HCT116 (cell line): ENCODE measurements at places on chromosomes 4 and X.

GRCh38 chrX:143674926-143675325 is 39.0 kb upstream of the SLITRK4 start:
- no peak for DNase-seq

DNA sequence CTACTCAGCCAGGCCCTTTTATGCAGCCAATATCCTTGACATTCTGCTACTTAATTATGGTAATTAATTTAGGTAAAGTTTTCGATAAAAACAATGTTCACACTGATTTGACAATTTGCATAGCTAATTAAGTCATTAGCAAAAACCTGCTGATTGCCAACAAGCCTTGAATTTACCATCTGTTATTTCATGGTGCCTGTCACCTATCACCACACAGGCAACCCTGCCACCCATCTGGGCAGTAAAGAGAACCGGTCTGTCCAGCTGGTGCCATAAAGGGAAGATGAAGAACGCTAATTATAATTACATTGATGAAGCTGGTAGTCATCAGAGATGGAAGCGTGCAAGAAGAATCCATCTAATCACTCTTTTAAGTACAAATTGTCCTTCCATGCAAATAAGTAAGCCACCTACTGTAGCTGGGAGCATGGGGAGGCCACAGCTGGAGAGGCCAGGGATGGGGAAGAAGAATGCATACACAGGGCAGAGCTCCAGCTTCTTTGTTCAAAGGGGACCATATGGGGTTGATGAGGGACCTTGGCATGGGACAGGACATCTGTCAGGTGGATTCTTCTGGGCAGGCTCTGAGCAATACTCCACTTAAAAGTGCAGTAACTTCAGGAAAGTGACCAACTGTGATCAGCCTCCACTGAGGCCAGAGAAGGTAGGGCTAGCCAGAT is 277.3 kb upstream of the TAPT1 start:
- no peak for DNase-seq

GRCh38 chr4:168269896-168270295 is 48.7 kb downstream of the DDX60 start:
- no peak for DNase-seq

DNA sequence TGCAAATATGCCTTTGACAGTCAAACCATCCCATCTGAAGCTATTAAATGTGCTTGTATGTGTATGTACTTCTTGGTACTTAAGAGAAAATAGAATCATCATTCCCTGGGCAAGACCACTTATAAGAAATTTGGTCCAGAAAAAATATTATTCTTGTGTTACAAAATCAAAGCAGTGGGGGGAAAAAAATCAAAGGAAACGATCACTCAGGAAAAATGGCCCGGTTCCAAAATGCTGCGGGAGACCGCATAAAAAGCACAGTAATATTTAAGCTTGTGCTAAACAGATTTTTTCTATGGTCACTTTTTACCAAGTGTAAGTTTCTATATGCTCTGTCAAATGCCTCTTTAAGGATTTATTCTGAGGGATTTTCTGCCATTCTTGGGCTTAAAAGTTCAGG is 36.1 kb downstream of the RAI2 start:
- no peak for DNase-seq

GRCh38 chrX:111511477-111511876 is at the start of gene SERTM2:
SERTM2 (plus strand) TSS chrX:111511645; CDS start chrX:111518858, 7,213 bp downstream.
- no peak for DNase-seq

- DNase-seq: no peak
Observed at GRCh38 chrX:13607331-13607995, 38.1 kb downstream of the EGFL6 start.

GRCh38 chr4:149997881-149998421 is 80.3 kb upstream of the DCLK2 start:
- peak; percentile 18 for DNase-seq

DNA sequence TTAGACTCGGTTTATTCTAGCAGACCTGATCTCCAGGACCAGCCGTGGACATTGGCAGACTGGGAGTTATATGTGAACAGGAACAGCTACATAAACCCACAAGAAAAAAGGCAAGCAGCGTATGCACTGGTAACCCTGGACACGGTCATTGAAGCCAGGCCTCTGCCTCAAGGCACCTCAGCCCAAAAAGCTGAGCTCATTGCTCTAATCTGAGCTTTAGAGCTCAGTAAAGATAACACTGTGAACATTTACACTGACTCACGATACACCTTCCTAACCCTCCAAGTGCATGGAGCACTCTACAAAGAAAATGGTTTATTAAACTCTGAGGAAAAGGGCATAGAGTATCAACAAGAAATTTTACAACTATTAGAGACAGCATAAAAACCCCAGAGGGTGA is 148.9 kb upstream of the FGF16 start:
- DNase-seq: no peak

DNA sequence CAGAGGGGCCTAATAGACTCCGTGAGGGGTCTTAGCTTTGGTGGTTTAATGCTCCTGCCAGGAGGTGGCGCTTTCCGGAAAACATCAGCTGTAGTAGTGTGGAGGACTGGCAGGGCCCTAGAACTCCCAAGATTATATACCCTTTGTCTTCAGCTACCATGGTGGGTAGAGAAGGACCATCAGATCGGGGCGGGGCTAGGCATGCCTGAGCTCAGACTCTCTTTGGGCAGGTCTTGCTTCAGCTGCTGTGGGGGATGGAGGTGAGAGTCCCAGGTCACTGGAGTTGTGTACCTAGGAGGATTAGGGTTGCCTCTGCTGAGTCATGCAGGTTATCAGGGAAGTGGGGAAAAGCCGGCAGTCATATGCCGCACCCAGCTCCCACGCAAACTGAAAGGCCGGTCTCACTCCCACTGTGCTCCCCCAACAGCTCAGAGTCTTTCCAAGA is 63.0 kb upstream of the AGA start:
- DNase-seq: no peak

DNA sequence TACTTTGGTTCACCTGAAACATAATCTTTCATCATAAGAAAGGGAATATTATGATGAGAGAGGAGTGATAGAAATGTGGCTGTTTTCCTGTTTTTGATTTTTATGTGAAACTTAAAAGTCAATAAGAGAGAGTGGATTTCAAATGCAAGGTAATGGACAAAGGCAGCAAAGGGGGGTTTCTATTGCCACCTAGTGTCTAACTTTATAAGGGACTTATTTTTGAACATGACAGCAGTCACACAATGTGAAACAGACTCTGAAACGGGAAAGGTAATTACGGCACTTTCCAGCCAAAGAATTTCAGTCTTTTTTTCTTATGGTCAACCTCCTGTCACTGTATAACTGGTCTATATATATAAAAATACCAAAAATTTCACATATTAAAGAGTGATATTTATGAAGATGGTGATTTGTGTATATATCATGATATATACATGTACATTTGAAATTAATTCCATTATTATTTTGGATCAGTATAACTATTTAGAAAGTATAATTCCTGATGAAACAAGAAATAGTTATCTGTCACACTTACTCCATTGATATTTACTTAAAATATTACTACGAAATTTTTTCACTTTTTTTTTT is 127.1 kb downstream of the FBXO8 start:
- peak; percentile 48 for DNase-seq

DNA sequence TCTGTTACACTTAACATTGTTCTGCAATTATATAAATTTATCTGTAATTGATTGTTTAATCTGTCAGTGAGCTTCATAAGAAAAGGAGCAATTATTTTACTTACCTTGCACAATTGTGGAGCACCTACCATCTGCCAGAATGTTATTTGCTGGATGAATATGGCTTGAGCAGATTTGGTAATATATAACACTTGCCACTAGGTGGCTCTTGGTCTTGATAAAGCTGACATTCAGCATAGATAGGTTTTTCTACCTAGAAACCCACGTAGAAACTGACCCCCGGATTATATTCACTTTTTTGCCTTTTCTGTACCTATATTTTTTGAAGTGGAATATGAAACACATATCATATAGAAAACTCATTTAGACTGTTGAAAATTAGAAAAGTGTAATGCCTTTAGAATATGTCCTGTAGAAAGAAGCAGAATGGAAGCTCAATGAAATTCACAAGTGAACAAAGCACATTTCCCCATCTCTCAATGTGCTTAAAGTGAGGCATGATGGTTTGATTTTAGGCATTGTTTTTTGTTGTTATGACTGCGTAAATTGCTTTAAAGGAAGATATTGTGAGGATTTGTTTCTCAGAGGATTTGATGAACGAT is 9.5 kb downstream of the RBPJ start:
- peak; percentile 53 for DNase-seq

DNA sequence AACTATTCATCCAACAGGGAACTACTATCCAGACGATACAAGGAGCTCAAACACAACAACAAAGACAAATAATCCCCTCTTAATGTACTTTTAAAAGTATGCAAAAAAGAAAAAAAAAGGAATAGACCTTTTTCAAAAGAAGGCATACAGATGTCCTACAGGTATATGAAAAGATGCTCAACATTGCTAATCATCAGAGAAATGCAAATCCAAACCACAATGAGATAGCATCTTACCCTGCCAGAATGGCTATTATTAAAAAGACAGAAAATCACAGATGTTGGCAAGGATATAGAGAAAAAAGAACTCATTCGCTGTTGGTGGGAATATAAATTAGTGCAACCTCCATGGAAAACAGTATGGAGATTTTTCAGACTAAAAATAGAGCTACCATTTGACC is 67.1 kb upstream of the ENPP6 start:
- DNase-seq: no peak

GRCh38 chr4:131644619-131645018 is 1504.5 kb upstream of the PCDH10 start:
- DNase-seq: peak; percentile 35

GRCh38 chr4:165115301-165115700 is 2.6 kb upstream of the TMEM192 start:
- DNase-seq: no peak

GRCh38 chr4:110614976-110615352 is 7.9 kb downstream of the PITX2 start:
- no peak for DNase-seq

DNA sequence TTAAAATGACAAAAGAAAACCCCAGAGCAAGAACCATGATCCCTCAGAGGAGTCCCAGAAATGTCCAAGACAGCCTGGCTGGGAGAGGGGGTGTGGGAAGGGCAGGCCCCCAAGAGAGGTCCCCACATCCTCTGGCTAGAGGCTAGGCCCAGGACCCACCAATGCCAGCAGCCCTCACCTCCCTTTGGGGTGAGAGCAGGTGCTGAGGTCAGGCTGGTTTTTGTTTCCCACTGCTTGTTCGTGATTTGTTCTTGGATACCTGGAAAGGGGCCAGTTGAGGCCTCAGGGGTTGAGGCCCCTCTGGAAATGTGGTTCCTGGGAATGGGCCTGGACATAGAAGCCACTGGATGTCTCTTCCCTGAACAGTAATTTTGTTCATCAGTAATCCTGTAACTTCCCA is 2.3 kb upstream of the GRSF1 start:
- no peak for DNase-seq

- DNase-seq: no peak
Observed at GRCh38 chr4:15035159-15035558, 32.9 kb downstream of the CPEB2 start.

GRCh38 chr4:81663368-81663767 is 191.7 kb upstream of the RASGEF1B start:
- no peak for DNase-seq

- no peak for DNase-seq
Observed at GRCh38 chr4:119080721-119081541, 54.7 kb upstream of the MYOZ2 start.

- DNase-seq: no peak
Observed at GRCh38 chr4:168854350-168854921, 155.6 kb downstream of the CBR4 start.
